Smooth muscle cell of the umbilical artery (primary cell): ENCODE measurements at places on chromosomes 5 and 9. TPM values are rescaled to one million over a fixed set of nuclear protein-coding genes. Genes with fewer than 3 reads are reported as not detected.

The FYB1 gene
- under 0.01 TPM in 1 of 2 replicates, not detected in the other for total RNA-seq

The MAMDC4 gene
- total RNA-seq, result 2.7 and 4.0 TPM in 2 replicates

The KCTD16 gene
- 5.4 and 33.0 TPM in 2 replicates for total RNA-seq

The CLIC3 gene
- 2.5 and 3.3 TPM in 2 replicates for total RNA-seq

The SERF1A gene
- total RNA-seq, result 2.8 and 5.0 TPM in 2 replicates

The AK6 gene
- total RNA-seq, result 35.3 and 59.0 TPM in 2 replicates
